ENCODE measurements at places on chromosomes 3 and 15. TPM values are rescaled to one million over a fixed set of nuclear protein-coding genes. Genes with fewer than 3 reads are reported as not detected.

- DNase-seq, result no peak
These were observed 7.0 kb upstream of the NR2F2 start for GRCh38 chr15:96323319-96324145.

- DNase-seq, result peak; percentile 85
These were observed 550 bp downstream of the CCDC9B start for GRCh38 chr15:40340038-40340739.

GRCh38 chr3:152623286-152623911 is 211.5 kb upstream of the P2RY1 start:
- no peak for DNase-seq

DNA sequence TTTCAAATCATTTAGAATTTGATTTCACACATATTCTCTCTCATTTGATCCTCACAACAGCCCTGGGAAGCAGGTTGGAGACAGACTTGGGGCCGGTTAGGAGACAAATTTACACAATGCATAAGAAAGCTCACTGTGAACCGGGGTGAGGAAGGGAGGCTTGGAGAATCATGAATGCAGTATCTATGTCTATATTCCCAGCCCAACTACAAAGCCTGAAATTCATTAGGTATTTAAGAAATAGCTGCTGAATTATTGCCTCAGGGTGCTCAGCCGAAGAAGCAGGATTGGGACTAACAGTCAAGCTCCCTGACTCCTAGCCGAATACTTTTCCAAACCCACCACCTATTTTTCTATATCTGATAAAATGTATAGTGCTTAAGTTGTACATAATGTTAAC is 8.4 kb upstream of the GOLGA6C start:
- DNase-seq, result no peak

DNA sequence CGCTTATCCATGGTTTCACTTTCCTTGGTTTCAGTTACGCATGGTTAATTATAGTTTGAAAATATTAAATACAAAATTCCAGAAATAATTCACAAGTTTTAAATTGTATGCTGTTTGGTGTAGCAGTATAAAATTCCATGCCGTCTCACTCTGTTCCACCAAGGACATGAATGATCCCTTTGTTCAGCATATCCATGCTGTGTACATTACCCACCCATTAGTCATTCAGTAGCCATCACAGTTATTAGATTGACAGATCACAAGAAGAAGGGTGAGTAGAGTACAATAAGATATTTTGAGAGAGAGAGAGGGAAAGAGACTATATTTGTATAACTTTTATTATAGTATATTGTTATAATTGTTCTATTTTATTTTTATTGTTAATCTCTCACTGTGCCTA is 535.5 kb downstream of the SQOR start:
- no peak for DNase-seq

DNA sequence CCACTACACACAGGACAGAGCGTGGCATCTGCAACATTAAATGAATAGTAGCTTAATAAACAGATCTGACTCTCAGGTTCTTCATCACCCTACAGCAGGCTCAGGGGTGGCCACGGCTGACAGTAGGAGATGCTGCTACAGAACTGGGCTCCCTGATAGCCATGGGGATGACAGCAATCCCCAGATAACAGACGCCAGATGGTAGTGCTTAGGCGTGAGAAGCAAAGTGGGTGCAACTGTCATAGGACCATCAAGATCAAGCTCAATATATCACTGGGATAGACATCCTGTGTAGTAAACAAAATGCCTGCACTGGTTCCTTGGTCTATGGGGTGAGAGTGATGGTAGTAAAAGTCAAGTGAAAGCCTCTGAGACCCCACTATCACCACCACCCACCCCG is 2.6 kb upstream of the TPRA1 start:
- no peak for DNase-seq

GRCh38 chr15:36407647-36408046 is 171.8 kb upstream of the CDIN1 start:
- DNase-seq, result no peak

- no peak for DNase-seq
These were observed 49.2 kb downstream of the SLC7A14 start for GRCh38 chr3:170536712-170537111.

GRCh38 chr3:99945328-99945995 is 127.8 kb downstream of the CMSS1 start:
- no peak for DNase-seq

DNA sequence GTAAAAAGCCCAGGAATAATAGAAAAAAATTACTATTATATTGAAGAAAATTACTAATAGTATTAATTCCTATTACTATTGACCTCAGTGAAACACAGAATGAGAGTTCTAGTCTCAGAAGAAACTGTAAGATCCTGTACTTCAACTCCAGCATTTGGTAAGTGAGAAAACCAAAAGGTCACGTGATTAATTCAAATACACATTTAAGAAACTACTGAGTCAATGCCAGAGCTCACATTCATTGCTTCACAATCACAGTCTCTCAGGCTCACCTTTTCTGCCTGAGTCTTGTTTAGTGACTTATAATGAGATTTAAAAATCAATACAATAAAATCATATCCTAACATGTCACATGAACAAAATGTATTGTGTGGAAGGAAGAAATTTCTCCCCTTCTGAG is 556.1 kb downstream of the FGF12 start:
- DNase-seq, result no peak

LRRN1 gene
- 4.7 TPM for total RNA-seq
